ENCODE measurements at places on chromosomes 7 and 10.

- no peak for DNase-seq
Observed at GRCh38 chr7:88842201-88842600, 46.7 kb upstream of the TEX47 start.

GRCh38 chr7:19869979-19870378 lies 96.6 kb upstream of the TMEM196 start:
- no peak for DNase-seq

GRCh38 chr10:132974249-132974796 lies 32.0 kb upstream of the CFAP46 start:
- no peak for DNase-seq

- no peak for DNase-seq
Observed at GRCh38 chr10:131645756-131646155, 255.1 kb upstream of the PPP2R2D start.

DNA sequence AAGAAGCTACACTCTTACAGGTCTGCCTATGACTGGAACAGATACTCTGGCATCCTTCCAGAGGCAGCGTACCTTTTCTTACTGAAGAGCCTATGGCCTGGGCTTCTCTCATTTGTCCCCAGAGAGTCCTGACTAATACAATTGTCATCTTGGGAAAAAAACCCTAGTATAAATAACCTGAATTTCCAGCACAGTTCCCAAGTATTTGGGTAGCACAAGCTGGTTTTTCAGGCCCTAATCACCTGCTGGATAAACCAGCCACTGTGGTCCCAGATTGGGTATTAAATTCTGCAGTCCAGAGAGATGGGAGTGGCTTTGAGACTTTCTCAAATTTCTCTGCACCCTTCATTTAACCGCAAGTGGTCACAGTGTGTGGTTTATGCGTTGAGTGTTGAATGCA lies 186.8 kb upstream of the NEBL start:
- DNase-seq = no peak

GRCh38 chr7:1555813-1556543 lies at the start of gene TMEM184A:
TMEM184A (minus strand) TSS chr7:1556205; CDS start chr7:1555484, 721 bp downstream.
- DNase-seq = no peak

- no peak for DNase-seq
Observed at GRCh38 chr10:126558881-126559280, 111.6 kb downstream of the C10orf90 start.

GRCh38 chr7:52831321-52831720 lies 204.1 kb upstream of the POM121L12 start:
- DNase-seq = no peak

GRCh38 chr7:47482013-47482875 lies 99.7 kb downstream of the TNS3 start:
- no peak for DNase-seq

Measured in stimulated activated CD4-positive, alpha-beta T cell treated with anti-CD3 and anti-CD28 coated beads, Interleukin-1b, Interleukin-23, amount 100 ng/mL, for 1 hour (primary cell).